Heart left ventricle (tissue), 16 donors: ENCODE measurements at places on chromosomes 13 and 19. TPM values are rescaled to one million over a fixed set of nuclear protein-coding genes. Genes with fewer than 3 reads are reported as not detected.

DNA sequence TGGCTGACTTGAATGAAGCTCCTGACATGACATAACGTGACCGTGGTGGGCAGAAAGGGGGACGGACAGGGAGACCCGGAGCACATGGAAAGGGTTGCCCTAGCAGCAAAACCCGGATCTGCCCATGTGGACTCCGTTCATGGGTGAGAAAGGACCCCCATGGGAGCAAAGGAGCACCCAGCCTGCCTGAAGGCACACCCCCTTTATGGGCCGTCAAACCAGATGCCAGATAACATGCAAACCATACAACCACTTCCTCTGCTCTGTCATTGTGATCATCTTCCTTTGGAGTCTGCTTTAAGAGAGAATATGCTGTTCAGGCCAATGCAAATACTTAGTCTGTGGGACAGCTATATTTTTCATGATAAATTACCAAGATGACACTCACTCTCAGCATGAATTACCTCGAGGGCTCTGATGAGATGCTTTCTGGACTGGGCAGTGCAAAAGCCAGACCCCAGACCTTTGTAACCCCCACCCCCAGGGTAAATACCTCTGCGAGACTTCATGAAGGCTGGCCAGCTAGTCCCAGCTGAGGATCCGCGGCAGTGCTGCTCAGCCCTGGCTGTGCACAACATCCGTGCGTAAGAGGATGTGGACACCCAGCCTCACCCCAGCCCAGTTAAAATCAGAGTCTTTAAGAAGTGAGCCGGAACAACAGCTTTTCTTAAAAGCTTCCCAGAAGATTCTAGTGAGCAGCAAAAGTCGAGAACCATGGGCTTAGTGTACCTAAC is 126.6 kb downstream of the USP12 start:
- no peak overlapping the region for H3K27ac ChIP-seq
- no peaks in the 10 kb centered on the region for H3K27me3 ChIP-seq
- DNase-seq = no peak
- no peaks in the 10 kb centered on the region for H3K4me1 ChIP-seq

Gene IGFLR1
- 3.0 TPM for total RNA-seq

Gene ZNF813
- total RNA-seq = 1.1 TPM

GRCh38 chr13:20221772-20222171 is 10.3 kb downstream of the GJB6 start:
- no peak overlapping the region for H3K27ac ChIP-seq
- no peaks in the 10 kb centered on the region for H3K4me1 ChIP-seq

Gene ZFP28
- 7.5 TPM for total RNA-seq

DNA sequence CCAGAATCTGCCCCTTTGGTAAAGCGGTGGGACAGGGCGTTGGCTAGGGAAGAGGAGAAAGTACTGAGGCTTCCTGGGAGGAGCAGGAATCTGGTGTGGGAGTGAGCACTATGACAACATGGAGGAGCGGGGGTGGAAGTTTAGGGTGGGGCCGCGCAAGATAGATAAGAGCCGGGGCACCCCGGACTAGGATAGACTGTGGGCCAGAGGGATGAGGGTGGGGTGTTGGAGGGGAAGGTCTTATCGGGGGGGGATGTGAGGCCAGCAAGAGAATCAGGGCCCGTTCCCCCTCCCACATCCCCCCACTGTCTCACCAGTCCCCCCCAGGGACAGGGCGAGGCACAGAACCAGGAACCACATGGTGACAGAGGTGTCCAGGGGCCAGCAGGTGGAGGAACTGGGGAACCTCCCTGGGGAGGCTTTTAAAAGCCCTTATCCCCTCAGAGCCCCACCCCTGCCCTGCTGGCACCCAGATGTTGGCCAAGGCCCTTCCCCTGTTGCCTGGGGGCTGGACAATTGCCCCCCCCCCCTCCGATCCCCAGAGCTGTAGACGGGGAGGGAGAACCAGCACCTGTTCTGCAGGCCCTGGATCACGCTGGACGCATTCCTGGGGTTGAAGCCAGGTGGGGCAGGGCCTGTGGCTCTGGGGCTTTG is at the start of gene KLK1:
Gene KLK1 (minus strand): TSS at position 399 of the 654 bp plus-strand sequence. CDS start 39 bp downstream, at position 360.
- no peak for DNase-seq
- H3K4me3 ChIP-seq = no peak within 1 kb of the TSS
- peaks cover 9% of the 10 kb centered on the region for H3K4me1 ChIP-seq
- no peak within 1 kb of the TSS for H3K27ac ChIP-seq
- H3K36me3 ChIP-seq = no peaks in the 10 kb centered on the region
- peaks cover 35% of the 10 kb centered on the region for H3K27me3 ChIP-seq

DNA sequence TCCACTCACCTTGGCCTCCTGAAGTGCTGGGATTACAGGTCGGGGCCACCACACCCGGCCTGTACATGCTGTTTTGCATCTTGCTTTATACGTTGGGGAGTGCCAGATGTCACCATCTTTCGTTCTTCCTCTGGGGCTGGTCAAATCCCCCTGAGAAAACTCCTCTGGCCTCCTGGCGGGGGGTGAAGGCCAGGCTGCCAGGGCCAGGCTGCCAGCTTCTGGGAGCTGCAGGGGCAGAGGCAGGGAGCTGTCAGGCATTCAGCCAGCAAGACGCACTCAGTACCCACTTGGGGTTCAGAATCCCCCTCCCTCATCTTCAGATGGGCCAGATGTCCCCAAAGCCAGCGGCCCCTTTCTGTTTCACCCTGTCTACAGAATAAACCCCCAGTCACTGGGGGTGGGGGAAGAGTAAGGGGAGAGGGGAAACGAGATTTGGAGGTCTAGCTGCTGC is 16.1 kb downstream of the ZSWIM9 start:
- DNase-seq = no peak
- no peaks in the 10 kb centered on the region for H3K36me3 ChIP-seq
- no peaks in the 10 kb centered on the region for H3K27me3 ChIP-seq
- H3K27ac ChIP-seq = no peak overlapping the region
- H3K4me1 ChIP-seq = no peaks in the 10 kb centered on the region

DNA sequence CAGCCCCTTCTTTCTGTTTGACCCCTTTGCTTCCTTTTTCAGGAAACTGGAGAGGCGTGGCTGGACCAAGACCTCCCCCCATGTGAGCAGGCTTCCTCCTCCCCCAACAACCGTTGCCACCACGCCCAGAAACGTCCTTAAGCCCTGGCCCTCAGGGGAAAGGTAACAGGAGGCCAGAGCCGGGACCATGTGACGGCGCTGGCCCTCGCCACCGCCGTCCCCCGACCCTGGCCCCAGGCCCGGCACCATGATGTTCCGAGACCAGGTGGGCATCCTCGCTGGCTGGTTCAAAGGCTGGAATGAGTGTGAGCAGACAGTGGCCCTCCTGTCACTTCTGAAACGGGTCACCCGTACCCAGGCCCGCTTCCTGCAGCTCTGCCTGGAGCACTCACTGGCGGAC is 14.4 kb downstream of the SAMD4B start:
- no peak for DNase-seq
- H3K36me3 ChIP-seq = peaks cover 25% of the 10 kb centered on the region
- H3K27me3 ChIP-seq = no peaks in the 10 kb centered on the region
- H3K4me1 ChIP-seq = no peaks in the 10 kb centered on the region
- no peak overlapping the region for H3K4me3 ChIP-seq

Gene BRME1
- total RNA-seq = 0.44 TPM

GRCh38 chr13:43567608-43568007 is 219.2 kb downstream of the ENOX1 start:
- no peaks in the 10 kb centered on the region for H3K4me1 ChIP-seq
- no peak overlapping the region for H3K4me3 ChIP-seq
- H3K27me3 ChIP-seq = no peaks in the 10 kb centered on the region
- no peak for DNase-seq
- H3K27ac ChIP-seq = peak overlapping the region; percentile 65

DNA sequence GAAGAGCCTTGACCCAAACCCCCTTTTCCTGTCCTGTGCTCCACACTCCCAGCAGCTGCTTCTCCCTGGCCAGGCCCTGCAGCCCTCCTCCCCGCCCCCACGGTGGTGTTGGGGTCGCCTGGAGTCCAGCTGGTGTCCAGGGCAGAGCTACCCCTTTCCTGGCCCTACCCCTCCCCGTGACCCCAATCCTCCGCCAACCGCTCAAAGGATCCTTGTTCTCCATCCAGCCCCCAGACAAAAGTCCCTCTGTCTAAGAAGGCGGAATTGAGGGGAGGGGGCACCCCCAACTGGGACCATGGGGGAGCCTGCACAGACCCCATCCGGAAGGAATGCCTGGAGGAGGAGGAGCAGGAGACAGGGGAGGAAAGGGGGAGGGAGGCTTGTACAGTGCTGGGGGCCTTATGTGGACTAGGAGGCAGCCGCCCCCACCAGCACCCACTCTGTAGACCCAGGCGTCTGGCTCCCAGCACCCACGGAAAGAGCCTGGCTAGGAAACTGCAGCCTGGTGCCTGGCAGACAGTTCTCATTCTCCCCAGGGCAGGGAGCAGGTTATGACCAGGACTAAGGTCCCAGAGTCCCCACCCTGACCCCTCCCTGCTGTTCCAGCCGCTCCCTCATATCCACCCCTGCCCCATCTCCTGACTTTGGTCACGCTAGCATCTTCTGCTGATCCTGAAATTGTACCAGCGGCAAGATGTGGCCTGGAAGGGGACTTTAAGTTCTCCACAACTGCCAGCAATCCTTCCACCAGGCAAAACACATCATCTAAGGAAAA is at the start of gene FXYD3:
Gene FXYD3 (plus strand): TSS at position 647 of the 775 bp plus-strand sequence. CDS start 3,554 bp downstream, outside the sequence.
- peak within 1 kb of the TSS; percentile 52 for H3K4me3 ChIP-seq
- H3K27me3 ChIP-seq = no peaks in the 10 kb centered on the region
- DNase-seq = no peak
- H3K4me1 ChIP-seq = peaks cover 11% of the 10 kb centered on the region
- H3K36me3 ChIP-seq = no peaks in the 10 kb centered on the region

Gene PSG3
- not detected for total RNA-seq

DNA sequence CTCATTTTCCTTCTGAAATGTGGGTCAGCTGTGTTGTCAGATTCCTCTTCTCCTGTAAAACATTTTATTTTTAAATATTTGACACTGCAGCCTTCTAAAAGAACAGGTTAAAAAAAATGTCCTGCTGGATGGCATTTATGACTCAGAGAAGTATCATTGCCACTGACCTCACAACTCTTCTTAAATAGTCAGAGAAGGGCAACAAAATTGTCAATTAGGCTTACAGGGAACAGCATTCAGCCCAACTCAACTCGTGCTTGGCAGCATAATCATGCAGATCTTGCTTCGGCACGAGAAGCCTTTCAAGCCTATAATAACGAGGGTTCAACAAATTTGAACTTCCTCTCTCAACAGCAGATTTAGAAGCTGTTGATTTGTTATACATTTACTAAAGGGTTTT is 296.7 kb upstream of the DACH1 start:
- no peaks in the 10 kb centered on the region for H3K4me1 ChIP-seq
- no peak overlapping the region for H3K4me3 ChIP-seq
- no peak overlapping the region for H3K27ac ChIP-seq
- H3K27me3 ChIP-seq = no peaks in the 10 kb centered on the region
- no peak for DNase-seq

GRCh38 chr13:80157261-80157932 is 183.5 kb downstream of the SPRY2 start:
- no peak overlapping the region for H3K4me3 ChIP-seq
- H3K36me3 ChIP-seq = no peaks in the 10 kb centered on the region
- H3K27me3 ChIP-seq = no peaks in the 10 kb centered on the region
- no peak overlapping the region for H3K27ac ChIP-seq
- no peaks in the 10 kb centered on the region for H3K4me1 ChIP-seq

DNA sequence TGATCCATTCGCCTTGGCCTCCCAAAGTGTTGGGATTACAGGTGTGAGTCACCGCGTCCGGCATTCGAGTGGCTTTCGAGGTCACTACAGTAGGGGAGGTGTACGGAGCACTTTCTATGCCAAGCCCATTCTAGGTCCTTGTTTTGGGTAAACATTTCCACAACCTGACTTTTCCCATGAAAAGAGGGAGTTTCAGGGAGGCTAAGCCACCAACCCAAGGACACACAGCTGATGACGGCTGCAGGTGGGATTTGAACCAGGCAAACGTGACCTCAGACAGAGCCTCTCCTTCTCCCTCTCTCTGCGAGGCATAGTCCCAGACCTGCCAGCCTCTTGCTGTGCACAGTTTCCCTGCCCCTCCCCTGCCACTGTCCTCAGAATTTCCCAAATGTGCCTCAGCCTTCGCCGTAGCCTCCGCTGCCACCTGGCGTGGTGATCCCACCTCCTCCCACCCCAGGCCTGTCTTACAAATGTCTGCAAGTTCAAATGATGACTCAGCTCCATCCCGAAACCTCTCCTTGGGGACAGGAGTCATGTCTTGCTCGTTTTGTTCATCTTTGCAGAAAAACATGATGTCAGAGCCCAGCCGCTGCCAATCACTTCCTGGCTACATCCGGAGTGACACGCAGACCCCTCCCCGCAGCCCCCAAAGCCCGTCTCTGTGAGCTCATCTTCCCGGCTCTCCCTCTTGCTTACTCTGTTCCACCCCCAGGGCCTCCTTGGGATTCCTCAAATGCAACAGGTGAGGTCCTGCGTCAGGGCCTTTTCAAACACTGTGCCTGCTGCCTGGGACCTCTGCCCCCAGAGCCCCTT is 6.6 kb upstream of the GADD45B start:
- H3K36me3 ChIP-seq = no peaks in the 10 kb centered on the region
- H3K4me1 ChIP-seq = peaks cover 2% of the 10 kb centered on the region
- H3K27me3 ChIP-seq = no peaks in the 10 kb centered on the region
- H3K4me3 ChIP-seq = no peak overlapping the region
- no peak overlapping the region for H3K27ac ChIP-seq

Gene PEX11G
- 1.0 TPM for total RNA-seq

- no peaks in the 10 kb centered on the region for H3K36me3 ChIP-seq
- H3K4me3 ChIP-seq = no peak overlapping the region
- no peaks in the 10 kb centered on the region for H3K27me3 ChIP-seq
- H3K4me1 ChIP-seq = no peaks in the 10 kb centered on the region
- DNase-seq = no peak
These were observed 152.7 kb downstream of the MIPEP start for GRCh38 chr13:23736541-23736940.

Gene URAD
- not detected for total RNA-seq

DNA sequence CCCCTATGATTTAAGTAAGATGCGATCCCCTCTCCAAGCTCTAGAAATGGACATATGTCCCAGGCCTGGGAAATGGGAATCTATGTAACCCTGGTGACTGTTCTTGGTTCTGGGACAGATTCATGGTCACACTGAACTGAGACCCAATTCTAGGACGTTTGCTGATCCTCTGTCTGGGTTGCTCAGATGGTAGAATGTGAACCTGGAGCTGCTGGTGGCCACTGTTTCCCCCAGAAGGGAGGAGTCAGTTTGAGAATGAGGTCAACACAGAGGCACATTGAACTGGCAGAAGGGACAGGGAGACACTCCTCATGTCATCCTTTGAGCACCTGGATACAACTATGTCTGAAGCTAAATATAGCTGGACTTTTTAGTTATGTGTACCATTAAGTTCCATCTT is 29.1 kb downstream of the FAM187B start:
- no peak overlapping the region for H3K27ac ChIP-seq
- no peak overlapping the region for H3K4me3 ChIP-seq
- no peaks in the 10 kb centered on the region for H3K27me3 ChIP-seq
- H3K36me3 ChIP-seq = no peaks in the 10 kb centered on the region

Gene IGFL2
- total RNA-seq = not detected

- H3K4me3 ChIP-seq = no peak overlapping the region
- H3K27ac ChIP-seq = no peak overlapping the region
- H3K4me1 ChIP-seq = peaks cover 5% of the 10 kb centered on the region
- H3K36me3 ChIP-seq = peaks cover 77% of the 10 kb centered on the region
- no peak for DNase-seq
- H3K27me3 ChIP-seq = no peaks in the 10 kb centered on the region
These were observed 22.6 kb upstream of the NCCRP1 start for GRCh38 chr19:39174142-39174541.

- no peaks in the 10 kb centered on the region for H3K27me3 ChIP-seq
- H3K4me3 ChIP-seq = no peak overlapping the region
- H3K27ac ChIP-seq = no peak overlapping the region
- no peaks in the 10 kb centered on the region for H3K36me3 ChIP-seq
These were observed 74.9 kb upstream of the WASF3 start for GRCh38 chr13:26482451-26483197.
